Uterus (tissue), 4 donors: ENCODE measurements at places on chromosomes 4 and X. TPM values are rescaled to one million over a fixed set of nuclear protein-coding genes. Genes with fewer than 3 reads are reported as not detected.

Gene FGFRL1
- 22.4 TPM for total RNA-seq

Gene SULT1B1
- 2.4 TPM for total RNA-seq

DNA sequence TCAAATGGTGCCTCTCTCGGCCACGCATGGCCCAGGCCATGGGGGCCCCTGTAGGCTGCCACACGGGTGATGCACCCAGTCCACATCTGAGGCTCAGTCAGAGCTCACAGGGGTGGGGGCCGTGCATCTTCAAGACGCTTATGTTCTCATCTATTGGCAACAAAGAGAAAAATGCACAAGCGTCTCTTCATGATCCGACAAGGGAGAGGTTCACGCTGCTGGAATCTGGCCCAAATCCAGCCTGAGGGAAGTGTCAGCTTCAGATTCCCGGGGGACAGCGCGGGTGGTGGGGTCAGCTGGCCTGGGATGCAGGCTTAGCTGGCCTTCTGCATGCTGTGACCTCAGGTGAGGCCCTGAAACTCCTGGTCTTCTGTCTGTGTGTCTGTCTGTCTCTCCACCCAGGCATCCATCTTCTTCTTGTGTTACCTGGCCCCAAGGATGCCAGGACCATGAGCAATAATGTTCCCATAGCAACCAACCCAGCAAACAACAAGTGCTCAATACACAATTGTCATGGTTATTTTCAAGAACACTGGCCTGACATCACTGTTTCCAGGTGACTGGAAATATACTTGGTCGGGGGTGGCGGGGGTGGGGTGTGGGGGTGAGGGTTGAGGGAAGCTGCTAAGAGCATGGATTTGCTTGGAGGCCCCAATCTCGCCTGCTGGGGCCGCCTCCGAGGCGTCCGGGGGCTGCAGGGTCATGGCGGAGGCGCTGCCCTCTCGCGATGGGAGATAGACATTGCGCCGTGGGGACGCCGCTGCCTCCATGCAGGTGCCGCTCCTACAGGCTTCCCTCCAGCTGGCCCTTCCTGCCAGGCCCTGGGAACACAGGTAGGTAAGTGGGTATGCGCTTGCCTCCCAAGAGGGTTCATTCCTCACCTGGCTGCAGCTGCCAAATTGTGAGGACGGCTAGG lies 48.3 kb downstream of the ABLIM2 start:
- no peak for DNase-seq

Gene FHIP1A
- total RNA-seq, result 12.2 TPM

DNA sequence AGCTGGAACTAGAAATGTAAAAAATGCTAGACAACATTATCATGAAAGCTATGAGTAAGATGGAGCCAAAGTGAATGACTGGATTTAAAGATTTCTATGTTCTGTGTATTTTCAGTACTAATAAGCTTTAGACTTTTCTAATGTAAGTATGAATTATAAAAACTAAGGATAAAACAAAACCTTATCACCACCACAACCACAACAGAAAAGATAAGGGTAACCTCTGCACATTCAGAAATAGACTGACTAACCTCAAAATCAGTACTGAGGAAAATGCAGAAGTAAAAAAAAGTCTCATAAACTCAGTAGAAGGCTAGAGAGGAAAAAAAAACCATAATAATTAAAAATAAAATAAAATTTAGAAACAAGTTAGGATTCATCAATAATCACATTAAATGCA lies 14.9 kb upstream of the UBE2NL start:
- no peak for DNase-seq

DNA sequence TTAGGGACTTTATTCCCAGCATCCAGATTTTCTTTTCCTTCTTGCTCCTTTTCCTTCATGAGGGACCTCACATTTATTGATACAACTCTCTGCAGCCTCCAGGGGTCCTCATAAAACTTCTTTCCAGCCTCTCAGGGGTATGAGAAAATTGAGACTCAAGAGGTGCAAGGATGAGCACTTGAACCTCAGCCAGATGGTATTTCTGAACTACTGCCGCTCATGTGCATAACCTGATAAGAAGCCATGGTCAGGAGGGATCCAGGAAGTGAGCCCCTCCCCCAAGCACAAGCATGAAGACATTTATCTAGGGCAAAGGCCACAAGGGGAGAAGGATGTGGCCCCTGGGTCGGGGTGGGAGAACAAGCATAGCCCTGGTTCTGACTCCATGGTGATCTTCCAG lies 73.3 kb downstream of the TSPAN7 start:
- DNase-seq, result no peak

- DNase-seq, result no peak
Measured at GRCh38 chr4:48169636-48170035, 35.6 kb upstream of the TXK start.

GRCh38 chr4:154779362-154779947 lies 1.6 kb upstream of the RBM46 start:
- DNase-seq, result no peak

DNA sequence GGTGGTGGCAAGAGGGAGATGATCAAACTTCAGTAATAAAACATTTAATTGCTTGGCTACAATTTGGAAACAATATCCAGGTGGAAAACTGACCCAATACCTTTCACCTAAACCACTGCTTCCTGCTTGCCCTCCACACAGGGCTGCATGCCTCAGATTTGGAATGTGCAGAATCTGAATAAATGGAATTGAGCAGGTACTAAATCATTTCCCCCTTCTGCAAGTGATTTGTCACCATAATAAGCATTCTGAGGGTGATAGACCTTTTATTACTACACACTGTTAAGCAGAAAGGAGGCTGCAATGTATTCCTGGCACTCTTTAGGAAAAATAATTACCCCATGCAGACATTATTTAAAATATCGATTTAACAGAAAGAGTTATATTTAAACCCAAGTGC lies 291.8 kb downstream of the IDS start:
- no peak for DNase-seq

GRCh38 chrX:71210816-71211215 lies 12.2 kb upstream of the GJB1 start:
- no peak for DNase-seq

Gene PRSS48
- total RNA-seq, result not detected

DNA sequence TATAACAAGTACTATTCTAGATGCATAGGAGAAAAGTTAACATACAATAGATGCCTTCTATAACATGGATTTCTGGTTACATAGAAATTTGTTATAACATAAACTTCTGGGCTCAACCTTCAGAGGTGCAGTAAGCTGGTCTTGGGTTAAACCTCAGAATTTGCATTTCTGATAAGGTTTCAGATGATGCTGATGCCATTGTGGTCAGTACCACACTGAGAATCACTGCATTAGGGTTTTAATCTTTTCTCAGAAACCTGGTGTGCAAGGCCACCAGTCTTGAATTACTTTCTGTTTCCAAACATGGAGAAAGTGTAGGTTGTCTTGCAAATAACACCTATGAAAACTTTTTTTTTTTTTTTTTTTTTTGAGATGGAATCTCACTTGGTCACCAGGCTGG lies 146.2 kb downstream of the SPOCK3 start:
- DNase-seq, result no peak

Gene CACNA1F
- total RNA-seq, result 0.07 TPM

GRCh38 chr4:83093060-83093640 lies 21.4 kb downstream of the PLAC8 start:
- no peak for DNase-seq

DNA sequence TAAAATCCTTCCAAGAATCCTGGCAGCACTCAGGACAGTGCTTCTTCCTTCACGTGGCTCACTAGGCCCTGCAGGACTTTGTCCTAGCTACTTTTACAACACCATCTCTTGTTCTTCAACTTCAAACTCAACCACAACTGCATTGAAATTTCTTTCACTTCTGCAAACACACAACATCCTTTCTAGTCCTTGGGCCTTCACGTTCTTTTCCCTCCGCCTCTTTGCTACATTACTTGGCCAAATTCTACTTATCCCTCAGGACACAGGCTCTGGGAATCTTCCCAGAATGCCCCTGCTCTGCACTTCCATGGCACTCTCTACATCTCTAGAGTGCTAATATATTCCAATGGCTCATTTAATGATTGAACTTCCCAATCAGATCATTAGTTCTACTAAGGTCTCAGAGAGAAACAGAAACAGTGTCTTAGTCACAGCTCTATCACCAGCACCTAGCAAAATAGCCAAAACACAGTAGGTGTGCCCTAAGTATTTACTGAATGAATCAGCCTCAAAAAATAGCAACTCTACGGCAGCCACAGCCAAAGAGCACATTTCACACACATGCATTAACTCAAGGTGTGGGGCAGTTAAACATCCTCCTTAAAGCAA lies 73.3 kb downstream of the MANBA start:
- DNase-seq, result no peak

DNA sequence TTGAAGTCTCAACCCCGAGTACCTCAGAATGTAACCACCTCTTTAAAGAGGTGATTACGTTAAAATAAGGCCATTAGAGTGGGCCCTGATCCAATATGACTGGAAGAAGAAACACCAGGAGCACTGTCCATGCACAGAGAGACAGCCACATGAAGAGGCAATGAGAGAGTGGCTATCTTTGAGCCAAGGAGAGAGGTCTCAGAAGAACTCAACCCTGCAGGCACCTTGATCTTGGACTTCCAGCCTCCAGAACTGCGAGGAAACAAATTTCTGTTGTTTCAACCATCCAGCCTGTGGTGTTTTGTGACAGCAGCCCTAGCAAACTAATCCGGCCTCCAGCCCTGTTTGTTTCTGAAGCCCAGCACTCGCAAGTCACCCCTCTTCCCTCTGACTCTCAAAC lies 46.3 kb upstream of the ADGRG2 start:
- DNase-seq, result no peak

GRCh38 chr4:53123819-53124218 lies 242.0 kb downstream of the SCFD2 start:
- DNase-seq, result no peak

Gene PHOX2B
- total RNA-seq, result not detected

DNA sequence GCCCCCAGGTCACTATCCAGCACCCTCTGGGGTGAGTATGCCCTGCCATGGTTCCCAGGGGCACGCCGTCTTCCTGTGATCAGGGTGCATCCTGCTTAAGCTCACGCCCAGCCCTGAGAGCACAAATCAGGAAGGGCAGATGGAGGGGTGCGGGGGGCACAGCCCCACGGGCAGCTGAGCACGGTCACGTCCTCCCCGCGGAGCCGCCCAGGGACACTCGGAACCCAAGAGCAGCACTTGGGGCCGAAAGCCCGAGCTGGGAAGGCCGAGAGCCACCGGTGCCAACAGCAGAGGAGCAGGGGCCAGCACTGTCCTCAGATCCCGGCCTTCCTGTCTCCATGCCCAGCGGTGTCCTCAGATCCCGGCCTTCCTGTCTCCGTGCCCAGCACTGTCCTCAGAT lies 21.5 kb downstream of the NELFA start:
- DNase-seq, result no peak

Gene PARM1
- 116 TPM for total RNA-seq

DNA sequence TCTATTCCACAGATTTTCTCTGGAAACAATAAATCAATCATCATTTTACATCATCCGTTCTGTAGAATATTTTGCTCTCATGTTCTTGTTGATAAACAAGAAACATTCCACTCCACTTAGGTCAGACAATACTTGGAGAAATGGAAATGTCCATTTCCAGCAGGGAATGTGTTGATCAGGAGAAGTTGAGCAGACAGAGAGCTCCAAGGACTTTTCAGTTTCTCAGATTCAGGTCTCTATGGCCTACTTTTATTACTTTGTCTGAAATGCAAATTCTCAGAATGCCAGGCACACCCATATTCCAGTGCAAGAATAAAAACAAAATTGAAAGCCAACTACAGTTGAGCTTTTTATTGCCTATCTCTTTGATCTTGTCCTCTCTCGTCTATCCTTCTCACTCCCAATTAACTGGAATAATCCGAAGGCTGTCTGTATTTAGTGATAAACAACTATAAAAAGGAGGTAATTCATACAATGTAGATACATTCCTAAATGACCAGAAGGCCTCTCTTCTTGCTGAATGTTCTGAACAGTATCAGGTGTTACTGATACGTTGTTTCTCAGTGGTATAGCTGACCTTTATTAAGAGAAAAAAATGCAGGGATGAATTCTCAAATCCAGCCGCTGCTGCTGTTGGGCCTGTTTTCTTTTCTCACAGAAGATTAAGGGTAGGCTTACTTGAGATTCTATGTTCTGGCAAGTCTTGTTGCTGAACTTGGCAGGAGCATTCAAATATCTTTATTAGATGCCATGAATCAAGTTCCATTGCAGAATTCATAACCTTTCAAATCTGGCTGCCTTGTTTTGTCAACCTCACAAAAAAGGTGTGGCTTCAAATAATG lies 72.1 kb downstream of the HPGD start:
- peak; percentile 20 for DNase-seq

GRCh38 chr4:79578606-79579005 lies 170.6 kb upstream of the GK2 start:
- DNase-seq, result no peak

Gene CXCL9
- total RNA-seq, result 0.14 TPM

Gene OTC
- 4.2 TPM for total RNA-seq

- DNase-seq, result no peak
Measured at GRCh38 chr4:175716961-175717360, 95.1 kb downstream of the GPM6A start.

Gene BEX1
- total RNA-seq, result 3.6 TPM

Gene RAB33A
- 1.8 TPM for total RNA-seq

Gene SSX1
- total RNA-seq, result not detected

DNA sequence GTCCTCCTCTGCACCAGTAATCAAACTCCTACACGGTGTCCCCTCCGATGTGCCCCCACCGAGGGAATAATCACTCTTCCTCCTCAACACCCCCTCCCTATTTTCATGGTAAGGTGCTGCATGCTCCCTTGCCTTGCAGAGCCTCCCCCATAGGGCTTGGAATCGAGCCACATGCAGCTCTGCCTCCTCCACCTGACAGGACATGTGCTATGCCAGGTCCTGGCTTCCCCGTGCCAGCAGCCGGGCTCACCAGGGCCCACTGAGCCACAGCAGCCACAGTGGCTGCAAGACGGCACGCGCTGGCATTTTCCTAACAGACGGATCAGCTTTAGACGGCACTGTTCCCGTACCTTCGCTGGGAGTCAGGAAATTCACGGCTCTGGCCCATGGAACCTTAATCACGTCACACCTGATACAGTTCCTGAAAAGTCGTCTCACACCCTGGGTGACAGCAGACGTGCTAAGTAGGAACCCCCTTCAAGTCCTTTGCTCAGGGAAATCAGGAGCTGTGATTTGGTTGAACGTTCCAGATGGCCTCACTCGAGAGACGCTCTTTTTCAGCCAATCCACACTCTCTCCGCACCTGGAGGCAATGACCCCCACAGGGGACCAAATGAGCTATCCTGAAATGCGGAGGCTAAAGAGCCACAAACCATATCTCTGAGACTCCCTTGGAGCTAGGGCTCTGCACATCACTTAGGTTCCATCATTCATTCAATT lies 63.2 kb downstream of the JAKMIP1 start:
- DNase-seq, result no peak

- DNase-seq, result no peak
Measured at GRCh38 chr4:76691807-76692582, 205.9 kb downstream of the SOWAHB start.

GRCh38 chrX:110734894-110735541 lies 60.6 kb downstream of the CHRDL1 start:
- DNase-seq, result no peak
